ENCODE measurements at places on chromosomes 16 and 17.

DNA sequence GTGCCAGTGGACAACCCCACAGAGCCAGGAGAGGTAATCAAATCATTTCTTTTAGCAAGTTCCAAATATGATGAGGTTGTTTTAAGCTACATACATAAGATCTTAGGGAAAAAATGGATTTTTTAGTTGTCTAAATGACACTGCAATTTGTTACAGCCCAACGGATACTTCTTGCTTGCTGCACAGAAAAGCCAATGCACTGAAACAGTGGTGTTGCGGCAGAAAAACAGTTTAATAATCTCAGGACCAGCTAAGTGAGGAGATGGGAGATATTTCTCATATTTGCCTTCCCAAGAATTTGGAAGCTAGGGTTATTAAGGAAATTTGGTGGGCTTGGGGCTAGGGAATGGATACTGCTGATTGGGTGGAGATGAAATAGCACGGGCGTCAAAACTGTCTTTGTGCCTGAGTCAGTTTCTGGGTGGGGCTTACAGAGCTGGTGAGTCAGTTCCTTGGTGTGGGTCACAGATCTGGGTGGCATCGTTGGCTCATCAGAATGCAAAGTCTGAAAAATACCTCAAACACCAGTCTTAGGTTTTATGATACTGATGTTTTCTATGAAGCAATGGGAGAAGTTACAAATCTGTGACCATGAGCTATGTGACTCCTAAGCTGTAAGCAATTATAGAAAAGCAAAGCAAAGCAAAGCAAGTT lies 255.4 kb downstream of the IRX3 start:
- no peak for DNase-seq

DNA sequence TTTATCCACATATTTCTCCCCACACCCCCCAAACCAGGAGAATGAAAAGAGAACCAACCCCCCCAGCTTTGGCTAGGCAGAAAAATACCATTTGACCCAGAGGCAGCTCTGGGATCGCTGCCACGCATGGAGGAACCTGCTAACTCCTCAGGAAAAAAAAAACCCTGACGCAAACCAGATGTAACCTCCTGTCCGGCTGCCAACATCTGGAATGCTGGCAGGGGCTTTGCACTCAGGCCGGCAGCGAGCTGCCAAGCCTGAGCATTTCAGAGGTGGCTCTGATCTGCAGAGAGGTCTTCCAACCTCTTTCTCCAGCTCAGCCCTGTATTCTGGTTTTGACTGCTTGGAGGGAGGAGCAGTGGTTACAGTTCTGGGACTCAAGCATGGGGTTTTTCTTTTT lies 8.2 kb downstream of the IGFBP4 start:
- DNase-seq, result no peak

DNA sequence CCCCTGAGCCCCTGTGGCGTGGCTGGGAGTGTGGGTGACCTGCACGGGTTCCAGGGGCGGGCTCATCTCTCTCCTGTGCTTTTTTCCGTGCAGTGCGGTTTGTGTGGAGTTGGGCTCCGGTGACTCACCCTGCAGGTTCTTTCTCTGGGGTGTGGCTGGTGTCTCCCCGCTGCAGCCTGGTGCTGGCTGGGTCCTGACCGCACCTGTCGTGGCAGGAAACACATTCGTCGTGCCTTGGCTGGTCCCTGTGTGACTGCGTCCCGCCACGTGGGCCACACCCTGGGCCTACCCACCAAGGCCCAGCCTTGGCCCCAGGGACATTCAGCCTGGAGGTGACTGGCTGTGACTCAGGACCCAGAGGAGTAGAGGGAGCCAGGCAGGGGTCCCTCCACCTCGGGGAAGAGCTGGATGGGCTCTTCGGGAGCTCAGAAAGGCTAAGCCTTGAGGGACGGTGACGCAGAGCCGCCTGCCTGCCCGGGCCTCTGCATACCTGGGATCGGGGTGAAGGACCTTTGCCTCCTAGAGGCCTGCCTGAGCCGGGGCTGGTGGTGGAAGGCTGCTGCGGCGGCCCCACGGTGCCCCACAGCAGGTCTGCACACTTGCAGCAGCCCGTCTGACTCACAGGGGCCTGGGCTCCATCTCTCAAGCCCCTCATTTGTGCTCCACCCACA lies 7.8 kb downstream of the TRAF7 start:
- no peak for DNase-seq

- DNase-seq, result no peak
These were observed 233.0 kb upstream of the MAF start for GRCh38 chr16:79833559-79833958.

GRCh38 chr17:1498233-1498632 lies 5.7 kb upstream of the MYO1C start:
- DNase-seq, result no peak

GRCh38 chr17:7650509-7651096 lies at the start of gene ATP1B2:
TSS of gene ATP1B2 (plus strand) at chr17:7650926. CDS start at chr17:7651519, 593 bp downstream.
- DNase-seq, result peak; percentile 70

- DNase-seq, result no peak
These were observed 3.2 kb downstream of the TNRC6C start for GRCh38 chr17:77961741-77962140.

DNA sequence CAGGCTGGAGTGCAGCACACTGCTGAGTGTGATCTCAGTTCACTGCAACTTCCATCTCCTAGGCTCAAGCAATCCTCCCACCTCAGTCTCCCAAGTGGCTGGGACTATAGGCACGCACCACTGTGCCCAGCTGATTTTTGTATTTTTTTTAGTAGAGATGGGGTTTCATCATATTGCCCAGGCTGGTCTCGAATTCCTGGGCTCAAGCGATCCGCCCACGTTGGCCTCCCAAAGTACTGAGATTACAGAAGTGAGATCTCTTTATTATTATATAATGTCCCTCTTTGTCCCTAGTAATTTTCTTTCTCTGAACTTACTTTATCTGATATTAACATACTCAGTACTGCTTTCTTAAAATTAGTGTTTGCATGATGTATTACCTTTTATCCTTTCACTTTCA lies 8.3 kb downstream of the CFAP97D1 start:
- no peak for DNase-seq

- no peak for DNase-seq
These were observed 81.6 kb upstream of the HS3ST2 start for GRCh38 chr16:22732400-22732799.

GRCh38 chr17:75976175-75976848 lies 2.7 kb downstream of the ACOX1 start:
- DNase-seq, result no peak

DNA sequence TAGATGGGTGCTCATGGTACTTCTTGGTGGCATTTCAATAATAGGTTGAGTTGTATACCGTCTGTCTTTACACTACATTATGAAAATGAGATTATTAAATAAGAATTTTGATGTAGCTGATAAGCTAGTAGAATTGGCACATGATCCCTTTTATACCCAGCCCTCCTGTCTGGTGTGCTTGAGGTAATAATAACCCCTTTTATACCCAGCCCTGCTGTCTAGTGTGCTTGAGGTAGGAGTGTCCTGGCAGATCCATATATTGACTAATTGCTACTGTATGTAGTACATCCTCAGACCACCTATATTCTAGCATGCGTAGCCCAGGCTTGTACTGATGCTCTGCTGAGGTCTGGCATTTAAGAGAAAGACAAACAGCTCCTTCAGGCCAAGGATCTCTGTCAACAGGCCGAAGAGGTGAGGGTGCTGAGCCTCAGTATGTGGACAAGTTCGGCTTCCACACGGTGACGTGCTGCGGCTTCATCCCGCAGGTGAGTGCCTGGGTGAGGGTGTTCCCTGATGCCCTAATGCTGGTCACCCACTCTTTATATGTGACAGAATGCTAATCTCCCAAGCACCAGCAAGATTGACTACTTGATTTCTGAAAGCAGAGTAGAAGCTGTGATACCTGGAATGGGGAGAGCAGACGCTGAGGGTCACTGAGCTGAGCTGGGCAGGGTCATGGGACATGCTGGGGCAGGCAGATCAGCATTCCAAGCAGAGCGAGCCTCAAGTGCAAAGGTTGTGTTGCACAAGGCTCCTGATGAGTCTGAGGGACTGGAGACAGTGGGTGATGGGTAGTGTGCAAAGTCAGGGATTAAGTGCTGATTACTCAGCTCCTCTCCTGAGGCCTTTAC lies 5.7 kb downstream of the FN3K start:
- no peak for DNase-seq

DNA sequence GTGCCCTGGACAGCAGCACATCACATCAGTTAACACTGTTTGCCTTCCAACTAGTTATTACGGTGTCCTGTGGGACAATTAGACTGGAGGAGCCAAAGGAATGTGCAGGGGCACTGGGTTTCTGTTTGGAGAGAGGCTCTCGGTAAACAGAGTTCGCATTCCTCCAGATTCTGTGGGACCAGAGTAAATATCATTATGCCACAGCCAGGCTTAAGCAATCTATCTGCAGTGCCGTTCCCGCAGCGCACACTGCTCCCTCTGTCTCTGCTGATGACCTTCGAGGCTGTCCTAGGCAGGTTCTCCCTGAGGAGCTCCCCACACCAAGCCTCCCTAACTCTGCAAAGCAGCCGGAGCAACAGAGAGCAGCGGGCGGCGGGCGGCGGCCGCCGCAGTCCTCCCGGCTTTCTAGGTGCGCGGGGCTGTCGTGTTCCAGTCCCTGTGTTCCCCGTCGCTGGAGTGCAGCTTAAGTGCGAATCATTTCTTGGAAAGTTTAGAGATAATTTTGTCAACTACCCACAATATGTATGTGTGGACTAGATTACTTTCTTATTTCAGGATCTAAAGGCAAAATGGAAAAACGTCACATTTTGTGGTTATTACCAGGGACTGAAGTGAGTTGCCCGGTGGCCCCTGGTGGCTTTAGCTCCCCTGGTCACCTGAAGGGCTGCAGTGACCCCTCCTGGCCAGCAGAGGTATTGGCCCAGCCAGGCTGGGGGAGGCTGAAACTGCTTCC lies 43.3 kb downstream of the PGS1 start:
- peak; percentile 74 for DNase-seq

- DNase-seq, result no peak
These were observed 81.2 kb downstream of the WNT3 start for GRCh38 chr17:46737326-46737725.

DNA sequence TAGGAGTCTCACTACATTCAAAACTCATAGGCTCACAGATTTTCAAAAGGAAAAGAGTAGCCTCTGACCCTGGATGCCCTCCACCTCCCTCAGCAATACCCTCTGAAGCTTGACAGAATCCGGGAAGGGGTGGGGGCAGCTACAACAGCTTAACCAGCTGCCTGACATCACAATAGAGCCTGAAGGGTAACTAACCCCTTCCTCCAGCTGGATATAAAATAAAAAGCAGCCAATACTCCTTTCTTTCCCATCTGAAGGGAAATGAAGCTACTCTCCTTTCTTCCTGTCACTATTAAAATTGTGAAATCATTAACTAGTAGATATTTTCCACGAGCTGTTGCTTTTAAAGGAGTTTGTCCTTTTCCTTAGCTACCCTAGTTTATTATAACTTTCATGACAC lies 24.0 kb downstream of the USP31 start:
- DNase-seq, result no peak

- DNase-seq, result no peak
These were observed 30.8 kb upstream of the METTL16 start for GRCh38 chr17:2542456-2542855.

DNA sequence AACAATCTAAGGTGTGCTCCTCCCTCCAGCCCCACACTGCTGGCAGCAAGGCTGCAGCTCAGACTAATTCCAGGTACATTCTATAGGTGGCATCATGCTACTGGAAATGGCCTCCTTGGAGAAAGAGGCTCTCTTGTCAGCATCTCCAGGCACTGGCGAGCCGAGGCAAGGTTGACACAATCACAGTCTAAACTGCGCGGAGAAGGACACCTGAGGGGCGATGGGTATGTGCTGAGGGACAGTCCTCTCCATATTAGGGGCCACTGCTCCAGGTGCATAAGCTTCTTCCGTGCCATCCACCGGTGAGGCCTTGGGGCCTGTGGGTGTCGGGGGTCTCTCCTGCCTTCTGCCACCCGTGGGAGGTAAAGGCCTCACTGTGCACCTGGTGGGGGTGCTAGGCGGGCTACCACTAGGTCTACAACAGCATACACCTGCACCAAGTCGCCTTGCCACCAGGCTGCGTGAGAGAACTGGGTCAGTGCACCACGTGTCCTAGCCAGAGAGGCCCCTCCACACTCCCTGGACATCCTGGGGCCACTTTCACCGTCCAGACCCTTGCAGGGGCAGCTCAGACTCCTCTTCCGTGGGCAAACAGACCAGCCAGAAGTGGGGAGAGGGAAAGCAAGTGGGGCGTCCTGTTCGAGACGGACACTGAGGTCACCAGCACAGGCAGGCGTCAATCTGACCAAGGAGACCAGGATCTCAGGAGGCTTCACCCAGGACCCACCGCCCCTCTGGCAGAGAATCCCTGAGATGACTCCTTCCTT lies 12.1 kb upstream of the CBX8 start:
- DNase-seq, result no peak

All from dorsolateral prefrontal cortex (tissue), 122 donors.